Skeletal muscle tissue (tissue), 5 donors: ENCODE measurements at places on chromosomes 5 and 9. TPM values are rescaled to one million over a fixed set of nuclear protein-coding genes. Genes with fewer than 3 reads are reported as not detected.

ZNF454 gene
- 4.2 TPM for total RNA-seq

TRIP13 gene
- total RNA-seq, result 5.7 TPM

SNX2 gene
- 37.6 TPM for total RNA-seq

LTC4S gene
- 3.7 TPM for total RNA-seq

GRXCR2 gene
- not detected for total RNA-seq

MYMK gene
- total RNA-seq, result 8.9 TPM
